ENCODE measurements at places on chromosomes 2 and 18. TPM values are rescaled to one million over a fixed set of nuclear protein-coding genes. Genes with fewer than 3 reads are reported as not detected.

Gene CPLX4
- total RNA-seq: not detected

Gene SLC19A3
- total RNA-seq: 0.59 TPM

Gene SNRNP27
- 78.4 TPM for total RNA-seq

Gene CERS6
- 24.9 TPM for total RNA-seq

Gene CASP10
- total RNA-seq: 0.08 TPM

Gene CXCR1
- 0.21 TPM for total RNA-seq

Data from motor neuron (in vitro differentiated cells).